ENCODE measurements at places on chromosomes 7 and 10.

DNA sequence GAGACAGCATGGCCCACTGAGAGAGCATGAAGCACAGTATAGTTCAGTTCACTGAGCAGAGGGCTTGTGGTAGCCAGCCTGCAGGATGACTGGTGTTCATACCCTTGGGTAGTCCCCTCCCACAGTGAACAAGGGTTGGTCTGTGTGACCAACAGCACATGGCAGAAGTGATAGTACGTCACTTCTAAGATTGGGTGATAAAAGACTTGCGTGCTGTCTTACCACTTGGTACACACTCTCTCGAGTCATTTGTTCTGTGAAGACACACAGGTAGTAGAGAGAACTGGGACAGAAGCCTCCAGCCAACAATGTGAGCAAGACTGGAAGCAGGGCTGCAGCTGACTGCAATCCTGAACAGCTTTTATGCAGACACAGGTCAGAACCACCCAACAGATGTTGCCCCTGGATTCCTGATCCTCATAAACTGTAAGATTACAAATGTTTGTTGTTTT is 14.6 kb downstream of the EPC1 start:
- peak; percentile 61 for DNase-seq

GRCh38 chr10:6002809-6003510 is 25.6 kb upstream of the IL15RA start:
- DNase-seq, result no peak

DNA sequence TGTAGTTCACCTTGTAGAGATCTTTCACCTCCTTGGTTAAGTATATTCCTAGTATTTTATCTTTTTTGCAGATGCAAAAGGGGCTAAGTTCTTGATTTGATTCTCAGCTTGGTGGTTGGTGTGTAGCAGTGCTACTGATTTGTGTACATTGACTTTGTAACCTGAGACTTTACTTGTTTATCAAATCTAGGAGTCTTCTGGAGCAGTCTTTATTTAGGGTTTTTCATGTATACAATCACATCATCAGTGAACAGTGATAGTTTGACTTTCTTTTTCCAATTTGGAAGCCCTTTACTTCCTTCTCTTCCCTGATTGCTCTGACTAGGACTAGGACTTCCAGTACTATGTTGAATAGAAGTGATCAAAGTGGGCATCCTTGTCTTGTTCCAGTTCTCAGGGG is 33.8 kb downstream of the GPR22 start:
- no peak for DNase-seq

DNA sequence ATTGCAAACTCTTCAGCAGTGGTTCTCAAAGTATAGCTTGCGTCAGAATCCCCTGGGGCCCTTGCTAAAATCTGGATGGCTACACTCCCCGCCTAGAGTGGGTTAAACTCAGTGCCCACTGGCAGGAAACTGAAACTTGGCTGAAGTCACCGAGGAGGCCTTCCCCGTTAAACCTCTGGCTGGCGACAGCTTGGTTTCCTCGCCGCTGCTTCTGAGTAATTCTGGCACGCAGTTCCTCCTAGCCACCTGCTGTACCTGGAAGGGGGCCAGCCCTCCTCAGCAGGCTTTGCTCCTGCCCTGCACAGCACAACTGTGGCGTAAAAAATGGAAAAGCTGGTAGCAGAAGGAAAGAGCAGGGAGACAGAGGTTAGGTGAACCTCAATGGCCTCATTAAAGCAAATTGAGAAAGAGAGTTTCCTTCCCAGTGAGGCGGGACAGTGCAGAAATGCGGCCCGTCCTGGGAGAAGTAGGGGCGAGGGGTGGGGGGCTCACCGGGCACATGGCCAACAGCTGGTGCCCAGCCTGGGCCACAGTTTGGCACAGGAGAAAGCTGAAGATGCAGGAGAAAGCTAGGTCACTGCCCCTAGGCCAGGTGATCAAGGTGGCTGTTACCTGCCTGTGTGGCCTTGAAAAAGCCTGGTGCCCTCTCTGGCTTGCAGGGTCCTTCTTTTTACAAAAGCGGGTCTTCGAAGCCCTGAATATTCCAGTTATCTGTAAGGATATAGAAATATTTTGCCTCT is 46.6 kb downstream of the ALOX5 start:
- no peak for DNase-seq

DNA sequence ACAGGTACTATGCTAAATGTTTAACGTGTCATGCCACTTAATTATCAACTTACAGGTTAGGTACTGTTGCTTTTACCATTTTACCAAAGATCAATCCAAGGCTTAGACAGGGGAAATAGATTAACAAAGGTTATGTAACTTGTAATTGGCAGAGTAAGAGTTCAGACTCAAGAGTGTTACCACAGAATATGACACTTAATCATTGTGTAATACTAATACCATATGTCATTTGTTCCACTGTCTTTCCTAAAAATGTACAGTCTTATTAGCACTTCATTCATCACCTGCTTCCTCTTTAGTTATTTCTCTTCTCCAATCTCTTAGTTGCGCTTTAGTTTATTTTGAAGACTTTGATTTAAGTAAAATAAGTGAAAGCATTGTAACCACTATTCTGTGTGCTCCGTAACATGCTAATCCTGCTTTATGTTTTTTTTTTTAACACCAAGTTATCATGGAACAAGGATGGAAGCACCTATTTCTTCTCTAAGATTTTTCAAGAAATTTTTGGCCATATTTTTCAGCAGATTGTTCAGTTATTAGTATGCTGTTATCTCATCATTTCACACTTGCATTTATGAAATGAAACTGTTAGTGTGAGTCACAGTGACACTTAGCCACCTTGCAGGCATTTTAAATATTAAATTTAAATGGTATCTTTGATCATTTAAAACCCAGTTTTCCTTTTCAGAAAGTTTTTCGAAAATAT is 197.3 kb downstream of the PHF14 start:
- no peak for DNase-seq

DNA sequence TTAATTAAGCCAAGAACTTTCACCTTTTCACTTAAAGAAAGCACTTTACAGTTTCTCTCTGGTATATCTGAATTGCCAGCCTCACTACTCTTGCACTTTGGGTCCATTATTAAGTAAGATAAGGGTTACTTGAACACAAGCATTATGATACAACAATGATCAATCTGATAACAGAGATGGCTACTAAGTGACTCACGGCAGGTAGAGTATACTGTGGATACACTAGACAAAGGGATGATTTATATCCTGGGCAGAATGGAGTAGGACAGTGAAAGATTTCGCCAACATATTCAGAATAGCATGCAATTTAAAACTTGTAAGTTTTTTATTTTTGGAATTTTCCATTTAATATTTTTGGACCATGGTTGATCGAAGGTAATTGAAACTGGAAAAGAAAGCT is 34.3 kb upstream of the ITGB8 start:
- no peak for DNase-seq

All from activated T-helper 1 cell treated with anti-CD3 and anti-CD28 coated beads, Interleukin-2, amount 50 U/mL, for 16 hours (primary cell).